ENCODE measurements at places on chromosomes 4 and X.

- H3K4me3 ChIP-seq = no peak overlapping the region
- no peaks in the 10 kb centered on the region for H3K36me3 ChIP-seq
- no peaks in the 10 kb centered on the region for H3K27me3 ChIP-seq
- H3K4me1 ChIP-seq = no peaks in the 10 kb centered on the region
- ATAC-seq = no peak
These were observed 14.3 kb upstream of the RAB9B start for GRCh38 chrX:103846386-103846785.

GRCh38 chrX:24235084-24235710 is 78.7 kb downstream of the SUPT20HL2 start:
- no peaks in the 10 kb centered on the region for H3K4me1 ChIP-seq
- no peak overlapping the region for H3K4me3 ChIP-seq
- no peak for ATAC-seq
- H3K27ac ChIP-seq = no peak overlapping the region
- no peaks in the 10 kb centered on the region for H3K27me3 ChIP-seq
- H3K36me3 ChIP-seq = no peaks in the 10 kb centered on the region

- H3K36me3 ChIP-seq = no peaks in the 10 kb centered on the region
- no peaks in the 10 kb centered on the region for H3K4me1 ChIP-seq
- H3K27ac ChIP-seq = no peak overlapping the region
These were observed 2.4 kb upstream of the CSN3 start for GRCh38 chr4:70239884-70240591.

DNA sequence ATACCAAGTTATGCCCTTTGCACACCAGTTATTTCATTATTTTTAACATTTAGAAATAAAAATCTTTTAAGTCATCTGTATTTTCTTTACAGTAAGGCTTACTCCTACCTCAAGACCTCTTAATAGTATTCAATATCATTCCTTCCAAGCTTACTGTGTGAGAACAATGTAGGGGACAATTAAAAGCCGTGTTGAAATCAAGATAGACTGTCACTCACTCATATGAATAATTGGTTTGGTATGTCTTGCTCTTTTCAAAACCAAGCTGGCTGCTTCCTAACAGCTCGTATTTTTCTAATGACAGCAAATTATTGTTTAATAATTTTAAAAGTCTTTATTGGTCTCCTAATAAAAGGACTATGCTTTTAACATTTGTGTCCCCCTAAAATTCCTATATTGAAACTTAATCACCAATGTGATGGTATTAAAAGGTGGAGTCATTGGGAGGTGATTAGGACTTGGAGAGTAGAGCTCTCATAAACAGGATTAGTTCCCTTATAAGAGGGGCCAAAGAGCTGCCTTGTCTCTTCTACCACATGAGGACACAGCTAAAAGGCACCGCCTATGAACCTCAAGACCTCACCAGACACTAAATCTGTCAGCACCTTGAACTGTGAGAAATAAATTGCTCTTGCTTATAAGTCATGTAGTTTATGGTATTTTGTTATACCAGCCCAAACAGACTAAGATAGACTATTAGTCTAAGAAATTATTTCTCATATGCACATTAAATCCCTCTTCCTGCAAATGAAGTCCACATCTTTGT is 4.1 kb downstream of the ABCB7 start:
- no peak overlapping the region for H3K4me3 ChIP-seq
- peaks cover 37% of the 10 kb centered on the region for H3K4me1 ChIP-seq
- H3K27me3 ChIP-seq = no peaks in the 10 kb centered on the region
- no peak overlapping the region for H3K27ac ChIP-seq
- H3K36me3 ChIP-seq = peaks cover 16% of the 10 kb centered on the region
- ATAC-seq = no peak

DNA sequence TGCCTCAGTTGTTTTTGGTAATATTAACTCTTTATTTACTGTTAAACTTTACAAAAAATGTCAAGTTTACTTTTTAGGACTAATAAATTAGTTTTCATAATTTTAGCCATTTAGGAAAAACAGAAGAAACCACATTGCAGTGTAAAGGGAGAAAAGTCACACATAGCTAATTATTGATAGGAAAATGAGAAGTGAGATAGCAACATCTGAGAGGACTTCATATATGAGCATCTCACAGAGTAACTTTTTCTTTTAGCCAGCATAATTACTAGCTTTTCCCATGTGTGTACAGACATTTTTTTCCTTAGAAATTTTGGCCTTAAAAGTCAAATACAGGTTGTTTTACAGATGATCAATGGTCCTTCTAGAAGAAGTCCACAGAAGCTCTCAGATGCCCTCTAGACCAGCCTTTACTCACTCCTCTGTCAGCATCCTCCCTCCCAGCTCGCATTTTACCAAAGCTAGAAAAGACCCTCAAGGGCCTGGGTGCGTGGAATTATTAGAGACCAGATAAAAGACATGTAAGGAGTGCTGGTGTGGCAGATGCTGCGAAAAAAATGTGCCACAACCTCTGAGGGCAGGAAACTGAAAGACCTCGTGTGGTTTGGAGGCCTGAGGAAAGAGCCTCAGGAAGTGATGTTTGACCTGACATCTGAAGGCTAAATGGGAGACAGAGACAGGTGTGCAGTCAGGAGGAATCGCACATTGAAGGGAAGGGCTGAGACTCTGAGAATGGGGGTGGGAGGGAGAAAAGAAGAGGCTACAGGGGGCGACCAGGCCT is 156.9 kb downstream of the CBR4 start:
- no peaks in the 10 kb centered on the region for H3K36me3 ChIP-seq
- no peak overlapping the region for H3K4me3 ChIP-seq
- peaks cover 13% of the 10 kb centered on the region for H3K27me3 ChIP-seq
- peak; percentile 52 for ATAC-seq
- H3K4me1 ChIP-seq = peaks cover 10% of the 10 kb centered on the region
- no peak overlapping the region for H3K27ac ChIP-seq

GRCh38 chrX:33207056-33207455 is 4.3 kb downstream of the DMD start:
- H3K4me1 ChIP-seq = no peaks in the 10 kb centered on the region
- H3K4me3 ChIP-seq = no peak overlapping the region
- H3K27ac ChIP-seq = no peak overlapping the region
- H3K36me3 ChIP-seq = no peaks in the 10 kb centered on the region
- no peaks in the 10 kb centered on the region for H3K27me3 ChIP-seq

- no peak overlapping the region for H3K27ac ChIP-seq
- H3K4me1 ChIP-seq = peaks cover 23% of the 10 kb centered on the region
- no peak overlapping the region for H3K4me3 ChIP-seq
- ATAC-seq = no peak
These were observed 51.9 kb upstream of the LAS1L start for GRCh38 chrX:65586491-65586890.

GRCh38 chr4:122285285-122285684 is 93.5 kb upstream of the ADAD1 start:
- no peak for ATAC-seq
- H3K4me3 ChIP-seq = no peak overlapping the region
- no peaks in the 10 kb centered on the region for H3K4me1 ChIP-seq

Data from stimulated activated memory B cell treated with anti-CD40 and anti-IgM and Interleukin-4, amounts not matched to agents 10 μg/mL and 1 μg/mL and 100 μg/mL, for 72 hours (primary cell).